ENCODE measurements at places on chromosomes 2 and 18.

DNA sequence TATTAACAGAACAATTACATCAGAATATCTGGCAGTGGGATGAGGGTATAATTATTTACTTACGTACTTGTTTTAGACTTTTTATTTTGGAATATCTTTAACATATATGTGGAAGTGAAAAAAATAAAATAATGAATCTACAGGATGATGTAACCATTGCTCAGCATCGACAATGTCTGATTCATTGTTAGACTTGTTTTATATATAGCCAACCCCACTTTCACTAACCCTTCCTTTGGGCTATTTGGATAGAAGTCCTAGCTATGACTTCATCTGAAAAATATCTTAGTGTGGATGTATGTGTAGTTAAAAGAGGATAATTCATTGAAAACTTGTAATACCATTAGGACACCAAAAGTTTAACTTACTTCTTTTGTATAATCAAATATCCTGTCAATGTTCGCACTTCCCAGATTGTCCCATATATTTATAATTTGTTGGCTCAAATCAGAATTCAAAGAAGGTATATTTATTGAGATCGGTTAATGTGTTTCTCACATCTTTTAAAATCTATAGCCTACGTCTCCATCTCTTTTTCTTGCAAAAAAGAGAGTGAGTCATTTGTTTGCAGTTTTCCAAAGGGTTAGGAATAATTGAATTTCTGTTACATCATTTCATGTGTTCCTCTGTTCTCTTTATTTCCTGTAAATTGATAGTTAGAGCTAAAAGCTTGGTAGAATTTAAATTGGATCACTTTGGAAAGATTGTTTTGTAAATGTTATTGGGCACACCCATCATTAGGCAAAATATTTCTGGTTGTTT is 506.1 kb upstream of the FAM98A start:
- no peak for DNase-seq

DNA sequence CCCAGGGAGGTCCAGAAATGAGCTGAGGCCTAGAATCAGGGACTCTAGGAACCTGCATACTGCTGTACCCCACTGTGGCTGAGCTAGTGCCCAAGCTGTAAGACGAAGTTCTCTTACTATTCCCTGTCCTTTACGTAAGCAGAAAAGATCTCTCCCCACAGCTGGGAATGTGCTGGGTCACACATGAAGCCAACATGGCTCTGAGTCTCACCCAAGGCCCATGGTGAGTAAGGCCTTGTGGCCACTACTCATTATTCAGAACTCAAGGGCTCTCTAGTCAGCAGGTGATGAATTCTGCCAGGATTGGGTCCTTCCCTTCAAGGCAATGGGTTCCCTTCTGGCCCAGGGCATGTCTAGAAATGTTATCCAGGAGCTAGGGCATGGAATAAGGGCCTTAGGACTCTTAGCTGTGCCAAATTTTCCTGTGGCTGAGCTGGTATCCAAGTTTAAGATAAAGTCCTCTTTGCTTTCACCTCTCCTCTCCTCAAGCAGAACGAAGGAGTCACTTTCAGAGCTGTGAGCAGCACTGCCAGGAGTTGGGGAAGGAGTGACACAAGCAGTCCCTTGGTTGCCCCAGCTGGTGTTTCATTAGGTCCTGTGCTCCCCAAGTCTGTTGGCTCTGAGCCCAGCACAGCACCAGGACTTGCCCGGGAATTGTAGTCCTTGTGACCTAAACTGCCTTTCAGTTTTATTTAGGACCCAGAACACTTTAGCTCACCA is 707.6 kb downstream of the SLC4A3 start:
- no peak for DNase-seq

- no peak for DNase-seq
These were observed 146.1 kb upstream of the LINC00305 start for GRCh38 chr18:64294967-64295366.

DNA sequence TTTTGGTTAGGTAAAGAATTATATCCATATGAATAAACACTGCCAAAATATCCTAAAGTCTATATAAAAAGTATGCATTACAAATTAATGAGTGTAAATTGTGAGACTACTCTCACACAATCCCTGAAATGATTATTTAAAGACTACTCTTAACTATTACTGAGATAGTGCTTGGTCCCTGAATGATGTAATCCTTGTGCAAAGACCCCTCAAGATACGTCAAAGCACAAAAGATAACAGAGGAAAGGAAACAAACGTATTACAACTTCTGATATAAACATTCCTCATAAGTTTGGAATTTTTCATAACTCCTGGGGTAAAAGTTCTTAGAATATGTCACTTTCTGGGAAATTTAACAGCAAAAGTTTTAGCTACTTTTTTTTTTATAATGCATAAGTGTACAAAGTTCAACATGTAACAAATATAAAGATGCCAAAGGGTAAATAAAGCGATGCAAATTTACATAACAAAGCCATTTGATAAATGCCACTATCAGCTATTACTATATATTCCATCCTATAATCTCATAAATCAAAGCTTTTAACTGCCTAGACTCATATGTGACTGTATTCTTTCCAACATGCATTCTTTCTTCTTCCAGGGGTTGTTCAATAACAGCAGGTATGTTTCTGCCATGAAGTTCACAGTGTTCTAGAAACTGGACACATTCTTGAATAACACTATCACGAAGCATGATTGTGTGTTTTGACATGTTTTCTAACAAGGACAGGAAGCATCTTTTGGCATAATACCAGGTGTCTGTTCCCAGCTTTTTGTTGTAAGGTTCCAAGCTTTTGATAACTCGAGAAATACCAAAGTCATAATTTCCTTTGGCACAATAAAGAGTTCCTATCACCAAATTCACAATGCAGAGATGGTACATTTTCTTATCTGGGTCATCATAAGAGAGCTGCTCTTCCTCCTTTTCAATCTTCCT is 158.0 kb downstream of the AGPS start:
- no peak for DNase-seq
